Body of pancreas (tissue), 4 donors: ENCODE measurements at places on chromosomes 1 and 21.
A peak's percentile ranks its signal among the peaks of the same experiment; 100 is the strongest.

DNA sequence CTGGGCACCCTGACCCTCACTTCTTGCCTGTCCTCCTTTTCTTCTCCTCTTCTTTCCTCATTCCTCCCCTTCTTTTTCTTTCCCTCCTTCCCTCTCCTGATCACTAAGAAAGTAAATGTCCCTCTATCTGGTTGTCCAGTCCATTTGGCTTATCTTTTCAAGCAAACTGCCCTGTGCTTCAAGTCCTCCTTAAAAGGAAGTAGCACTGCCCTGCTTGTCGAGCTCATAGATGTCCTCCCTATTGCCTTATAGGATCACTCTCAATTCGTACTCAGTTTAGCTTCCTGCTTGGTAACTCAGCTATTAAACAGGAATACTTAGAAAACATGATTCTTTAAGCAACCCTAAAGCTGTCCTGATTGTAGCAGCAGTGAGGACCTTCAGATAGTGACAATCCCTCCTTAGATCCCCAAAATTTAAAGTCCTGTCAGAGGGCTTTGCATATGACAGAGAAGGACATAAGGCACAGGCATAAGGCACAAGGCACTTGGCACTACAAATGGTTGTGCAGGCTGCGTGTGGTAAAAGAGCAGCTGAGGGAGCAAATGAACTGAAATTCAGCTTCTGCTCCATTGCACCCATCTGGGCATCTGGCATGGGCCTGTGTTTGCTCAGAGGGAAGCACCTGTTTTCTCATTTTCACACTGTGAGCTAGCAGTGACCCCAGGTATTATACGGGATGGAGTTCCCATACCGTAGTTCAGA, 26.1 kb upstream of the SLAMF6 start:
- DNase-seq, result no peak

DNA sequence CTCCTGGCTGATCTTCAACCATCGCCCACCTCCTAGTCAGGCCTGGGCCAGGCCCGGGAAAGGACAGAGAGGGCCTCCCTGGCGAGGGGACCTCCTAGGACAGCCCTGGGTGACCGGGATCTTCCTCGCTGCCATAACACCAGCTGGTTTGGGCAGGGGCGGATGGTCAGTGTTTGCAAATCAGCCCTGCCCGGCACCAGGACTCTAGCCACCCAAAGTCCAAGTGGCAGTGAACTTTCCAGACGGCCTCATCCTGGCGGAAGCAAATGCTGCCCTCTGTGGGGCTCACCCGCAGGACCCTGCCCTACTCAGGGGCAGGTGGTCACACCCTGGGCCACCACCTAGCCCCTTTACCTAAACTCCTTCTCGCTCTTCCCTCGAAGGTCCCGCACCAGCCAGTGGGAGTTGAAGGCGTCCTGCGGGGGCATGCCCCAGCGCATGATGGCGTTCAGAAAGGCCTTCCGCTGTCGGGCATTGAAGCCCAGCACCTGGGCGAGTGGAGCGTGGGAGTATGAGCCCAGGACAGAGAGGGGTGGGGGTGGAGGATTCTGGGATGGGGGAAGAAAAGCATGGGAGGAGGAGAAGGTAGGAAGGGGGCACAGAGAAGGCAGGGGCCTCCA, 55.3 kb downstream of the CHD5 start:
- no peak for DNase-seq

DNA sequence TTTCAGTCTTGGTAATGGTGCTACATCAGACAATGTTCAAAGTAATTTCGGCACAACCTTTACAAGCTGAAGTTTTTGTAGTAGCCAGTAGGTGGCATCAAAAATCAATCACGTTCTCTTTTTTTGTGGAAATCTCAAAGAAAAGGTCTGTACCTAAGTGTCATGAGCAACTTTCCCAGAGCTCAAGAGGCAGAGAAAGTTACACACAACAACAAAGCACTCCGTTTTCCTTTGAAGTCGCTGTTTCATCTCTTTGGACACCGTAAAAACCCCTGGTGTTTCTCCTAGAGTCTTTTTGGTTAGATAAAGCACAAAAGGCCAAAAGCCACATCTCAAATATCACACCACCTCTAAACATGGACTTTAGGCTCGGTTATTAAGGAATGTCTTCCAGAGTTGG, 131.6 kb downstream of the LHX8 start:
- DNase-seq, result peak; percentile 32

- DNase-seq, result no peak
These were observed 366.8 kb upstream of the DPYD start for GRCh38 chr1:98287626-98288025.

- no peak for DNase-seq
These were observed 2.9 kb downstream of the MPL start for GRCh38 chr1:43340559-43340958.

DNA sequence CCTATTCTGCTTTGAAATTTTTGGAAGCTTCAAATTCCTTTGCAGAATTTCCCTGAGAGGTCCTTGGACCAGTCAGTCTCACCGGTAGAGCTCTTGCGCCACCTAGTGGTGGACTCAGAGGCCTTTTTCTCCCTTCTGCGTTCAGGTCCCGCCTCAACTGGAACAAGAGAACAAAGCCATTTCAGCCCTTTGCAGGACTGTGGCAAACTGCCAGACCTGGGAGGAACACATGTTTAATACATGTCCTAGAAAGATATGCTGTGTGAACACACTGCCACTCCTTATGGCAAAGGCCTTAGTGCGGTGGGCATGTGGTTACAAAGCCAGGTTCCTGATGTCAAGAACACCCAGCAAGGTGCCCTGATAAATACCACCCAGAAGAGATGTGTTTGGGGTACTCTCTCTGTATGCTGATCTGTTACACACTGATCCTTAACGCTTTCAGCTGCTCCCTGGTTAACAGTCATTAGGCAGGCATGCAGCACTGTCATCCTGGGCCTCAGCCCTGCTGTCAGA, 82.2 kb upstream of the SSX2IP start:
- peak; percentile 88 for DNase-seq

DNA sequence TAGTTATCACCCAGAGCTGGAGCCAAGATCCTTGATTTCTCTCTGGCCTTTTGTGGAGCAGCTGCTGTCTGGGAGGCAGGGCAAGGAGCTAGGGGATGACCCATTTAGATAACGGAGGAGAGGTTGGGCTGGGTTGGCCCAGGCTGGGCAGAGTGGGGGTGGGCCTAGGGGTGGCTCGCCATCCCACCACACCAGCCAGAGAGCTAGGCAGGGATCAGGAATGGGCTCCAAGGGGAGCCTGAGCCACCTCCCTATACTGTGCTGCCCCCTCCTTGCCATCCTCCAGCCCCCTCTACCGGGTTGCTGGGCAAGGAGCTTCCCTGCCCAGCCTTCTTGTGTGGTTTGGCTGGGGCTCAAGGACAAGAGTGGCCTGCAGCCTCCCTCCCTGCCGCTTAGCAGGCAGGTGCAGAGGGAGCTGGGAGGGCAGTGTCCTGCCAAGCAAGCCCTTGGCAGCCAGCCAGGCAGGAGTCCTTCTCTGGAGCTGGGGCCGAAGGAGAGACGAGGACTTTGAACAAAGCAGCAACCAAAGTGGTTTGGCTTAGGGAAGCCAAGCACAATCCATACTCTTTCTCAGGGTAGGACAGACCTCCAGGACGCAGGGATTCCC, 4.1 kb downstream of the NUAK2 start:
- peak; percentile 95 for DNase-seq

GRCh38 chr1:15507278-15507677, 16.7 kb downstream of the CASP9 start:
- DNase-seq, result peak; percentile 52

GRCh38 chr1:26305667-26306289, 658 bp downstream of the UBXN11 start:
- no peak for DNase-seq

DNA sequence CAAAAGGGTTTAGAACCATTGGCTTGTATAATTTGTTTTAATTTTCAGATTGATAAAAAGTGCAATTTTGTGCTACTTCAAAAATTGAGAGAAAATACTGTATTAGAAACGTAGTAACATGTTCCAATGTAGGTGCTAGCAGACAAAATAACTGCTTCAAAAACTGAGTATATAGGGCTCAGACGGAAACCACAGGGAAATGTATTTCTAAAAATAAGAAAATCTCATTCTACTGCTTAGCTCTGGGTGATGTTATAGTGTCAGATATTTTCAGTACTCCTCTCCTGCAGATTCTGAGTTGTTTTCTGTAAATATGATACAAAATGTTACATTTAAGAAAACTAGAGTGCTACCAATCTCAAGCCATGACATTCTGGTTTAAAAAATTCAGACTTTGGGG, 55.4 kb downstream of the KCNK2 start:
- no peak for DNase-seq
